Effector memory CD8-positive, alpha-beta T cell (primary cell): ENCODE measurements at places on chromosomes 7 and 10.

DNA sequence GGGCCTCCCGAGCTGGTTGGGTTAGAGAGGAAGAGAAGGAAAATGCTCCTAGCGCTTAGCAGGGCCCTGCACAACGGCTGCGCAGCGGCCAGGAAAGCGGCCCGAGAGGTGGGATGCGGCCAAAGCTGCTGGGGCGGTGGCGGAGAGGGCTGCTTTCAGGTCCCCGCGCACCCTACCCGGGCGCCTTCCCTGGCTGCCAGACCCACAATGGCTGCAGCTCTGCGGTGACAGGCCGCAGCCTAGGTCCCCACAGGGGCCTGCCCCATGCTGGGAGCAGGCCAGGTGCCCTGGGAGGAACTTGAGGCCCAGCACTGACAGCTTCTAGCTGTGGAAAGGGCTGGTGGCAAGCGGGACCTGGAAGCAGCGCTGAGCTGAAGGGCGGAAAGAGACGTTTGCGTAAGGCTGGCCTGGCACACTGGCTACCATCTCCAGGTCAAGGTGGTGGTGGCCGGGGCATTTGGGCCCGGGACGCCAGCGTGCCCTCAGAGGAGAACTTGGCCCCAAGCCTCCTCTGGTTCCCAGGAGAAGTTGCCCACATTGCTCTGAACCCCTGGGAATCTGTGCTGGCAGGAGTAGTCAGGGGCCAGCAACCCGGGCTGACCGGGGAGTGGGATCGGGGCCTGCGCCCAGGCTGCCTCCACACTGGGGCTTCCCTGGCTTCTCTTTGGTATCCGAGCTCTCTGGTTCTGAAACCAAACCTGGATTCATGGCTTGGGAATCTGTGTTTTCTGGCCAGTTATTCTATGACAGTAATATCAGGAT lies 72.9 kb upstream of the ZNF804B start:
- no peak for DNase-seq

- DNase-seq = no peak
These were observed 9.2 kb upstream of the EPHA1 start for GRCh38 chr7:143417734-143418383.

DNA sequence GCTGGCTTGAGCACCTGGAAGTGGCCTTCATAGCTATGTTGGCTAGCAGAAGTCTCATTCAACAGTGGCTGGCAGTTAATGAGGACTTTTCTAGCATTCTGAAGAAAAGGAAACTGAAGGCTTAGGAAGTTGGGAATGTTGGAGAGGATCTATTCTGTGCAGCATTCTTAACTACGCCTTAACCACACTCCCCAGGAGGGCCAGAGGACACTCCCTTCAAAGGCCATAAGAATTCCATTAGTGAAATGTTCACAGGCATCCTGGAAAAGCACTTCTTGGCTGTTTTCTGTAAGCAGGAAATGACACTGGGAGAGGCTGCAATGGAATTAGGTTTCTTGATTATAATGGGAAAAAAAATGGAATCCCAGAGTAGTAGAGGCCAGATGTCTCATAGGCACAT lies 188.9 kb downstream of the ARHGAP12 start:
- no peak for DNase-seq

DNA sequence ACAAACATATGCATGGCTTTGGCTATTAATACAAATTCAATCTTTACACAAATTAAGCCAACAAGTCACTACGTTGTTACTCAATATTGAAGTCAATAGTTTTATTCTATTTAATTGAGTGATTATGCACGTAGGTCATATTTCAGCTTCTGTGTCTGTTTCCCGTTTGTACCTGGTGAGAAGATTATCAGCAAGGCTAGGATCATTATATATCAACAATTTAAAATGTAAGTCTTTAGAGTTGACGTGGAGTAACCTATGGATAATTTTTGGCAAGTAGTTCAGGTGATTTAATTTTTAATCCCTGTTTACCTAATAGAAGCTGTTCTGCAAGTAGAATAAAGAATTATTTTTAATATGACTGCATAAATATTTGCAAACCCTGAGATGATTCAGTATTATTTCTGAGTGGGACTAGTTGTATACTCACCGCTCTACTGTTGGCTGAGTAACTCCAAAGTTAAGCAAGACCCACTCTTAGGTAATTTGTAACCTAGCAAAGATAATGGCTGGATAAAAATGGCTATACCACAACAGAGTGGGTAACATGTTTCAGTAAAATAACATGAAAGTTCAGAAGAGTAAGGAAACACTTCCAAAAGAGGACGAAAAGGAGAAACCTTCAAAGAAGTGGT lies 161.0 kb downstream of the HGF start:
- DNase-seq = no peak

- DNase-seq = no peak
These were observed 168.3 kb downstream of the PTPRN2 start for GRCh38 chr7:158419238-158419785.

GRCh38 chr7:135714534-135715009 lies 13.4 kb downstream of the SLC13A4 start:
- DNase-seq = no peak
